ENCODE measurements at places on chromosomes 11 and 22.
A peak's percentile ranks its signal among the peaks of the same experiment; 100 is the strongest.

GRCh38 chr11:44926036-44926435 lies 24.6 kb downstream of the TP53I11 start:
- DNase-seq = no peak

DNA sequence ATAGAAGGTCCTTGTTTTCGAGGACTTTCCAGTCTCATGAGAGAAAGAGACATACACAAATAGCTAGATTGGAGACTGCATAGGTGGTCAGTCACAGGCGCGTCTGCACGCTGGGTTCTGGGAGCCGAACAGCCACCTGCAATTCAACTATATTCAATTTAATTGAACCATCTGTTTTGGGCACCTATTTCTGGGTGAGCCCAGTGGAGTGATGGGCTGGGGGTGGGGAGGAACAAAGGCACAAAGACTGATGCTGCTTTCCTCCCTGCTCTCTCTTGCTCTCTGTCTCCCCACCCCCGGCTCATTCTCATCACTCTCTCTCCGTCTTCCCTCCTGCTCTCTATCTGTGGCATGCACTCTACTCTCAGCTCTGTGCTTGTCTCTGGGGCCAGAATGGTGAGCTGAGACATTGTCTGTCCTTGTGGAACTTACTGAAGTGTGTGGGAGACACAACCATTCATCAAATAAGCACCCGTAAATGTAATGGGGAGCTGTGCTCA lies 48.1 kb upstream of the B3GAT1 start:
- DNase-seq = no peak

DNA sequence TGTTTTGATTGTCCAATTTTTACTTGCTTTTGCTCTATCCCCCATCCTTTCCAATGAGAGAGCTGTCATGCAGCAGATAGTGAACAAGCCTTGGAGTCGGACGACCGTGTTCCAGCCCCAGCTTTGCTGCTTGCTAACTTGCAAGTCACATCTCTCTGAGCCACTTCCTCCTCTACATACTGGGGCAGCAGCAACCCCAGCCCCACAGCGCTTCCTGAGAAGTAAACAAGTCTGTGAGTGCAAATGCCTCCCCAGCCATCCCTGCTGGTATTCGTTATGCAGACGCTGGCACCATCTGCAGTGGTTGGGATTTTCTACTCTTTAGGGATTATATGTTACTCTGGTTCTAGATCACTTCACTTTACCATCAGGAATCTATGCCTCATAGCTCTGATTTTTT lies 35.0 kb downstream of the TPBGL start:
- DNase-seq = peak; percentile 44

- peak; percentile 76 for DNase-seq
Observed at GRCh38 chr11:62560566-62561103, 13.1 kb downstream of the EEF1G start.

- DNase-seq = peak; percentile 35
Observed at GRCh38 chr22:31230871-31231621, 18.9 kb downstream of the LIMK2 start.

DNA sequence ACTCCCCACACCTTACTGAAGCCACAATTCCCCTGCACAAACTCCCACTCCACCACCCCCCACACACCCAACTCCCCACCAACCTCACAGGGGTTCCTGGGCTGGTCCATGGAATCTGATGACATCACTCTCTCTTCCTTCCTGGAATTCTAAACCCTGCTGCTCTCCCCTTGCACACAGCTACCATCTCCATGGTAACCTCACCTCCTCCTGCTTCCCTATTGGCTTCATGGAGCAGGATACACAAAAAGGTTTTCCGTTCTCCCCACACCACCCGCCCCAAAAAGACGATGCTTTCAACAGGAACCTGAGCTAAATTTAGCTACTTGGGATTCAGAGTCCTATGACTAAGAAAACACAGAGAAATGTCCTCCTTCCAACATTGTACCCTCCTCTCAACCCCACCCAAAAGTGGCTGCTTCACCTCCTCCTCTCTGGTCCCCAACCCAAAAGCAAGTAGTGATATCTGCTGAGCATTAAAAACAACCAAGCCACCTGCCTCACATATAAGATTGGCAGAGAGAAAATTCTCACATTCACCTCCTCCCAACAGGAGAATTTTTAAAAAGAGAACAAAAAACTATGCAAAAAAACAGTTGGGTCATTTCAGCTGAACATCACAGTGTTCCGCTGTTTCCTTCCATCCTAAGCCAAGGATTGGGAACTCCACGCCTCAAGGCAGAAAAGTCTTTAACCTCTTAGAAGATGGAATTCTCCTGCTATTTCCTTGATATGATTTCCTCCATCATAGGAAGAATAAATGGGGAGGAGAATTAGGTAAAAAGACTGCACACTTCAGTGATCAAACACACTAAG lies 66.9 kb downstream of the RBFOX2 start:
- DNase-seq = no peak

GRCh38 chr22:47202819-47203553 lies 440.5 kb downstream of the TBC1D22A start:
- DNase-seq = no peak

DNA sequence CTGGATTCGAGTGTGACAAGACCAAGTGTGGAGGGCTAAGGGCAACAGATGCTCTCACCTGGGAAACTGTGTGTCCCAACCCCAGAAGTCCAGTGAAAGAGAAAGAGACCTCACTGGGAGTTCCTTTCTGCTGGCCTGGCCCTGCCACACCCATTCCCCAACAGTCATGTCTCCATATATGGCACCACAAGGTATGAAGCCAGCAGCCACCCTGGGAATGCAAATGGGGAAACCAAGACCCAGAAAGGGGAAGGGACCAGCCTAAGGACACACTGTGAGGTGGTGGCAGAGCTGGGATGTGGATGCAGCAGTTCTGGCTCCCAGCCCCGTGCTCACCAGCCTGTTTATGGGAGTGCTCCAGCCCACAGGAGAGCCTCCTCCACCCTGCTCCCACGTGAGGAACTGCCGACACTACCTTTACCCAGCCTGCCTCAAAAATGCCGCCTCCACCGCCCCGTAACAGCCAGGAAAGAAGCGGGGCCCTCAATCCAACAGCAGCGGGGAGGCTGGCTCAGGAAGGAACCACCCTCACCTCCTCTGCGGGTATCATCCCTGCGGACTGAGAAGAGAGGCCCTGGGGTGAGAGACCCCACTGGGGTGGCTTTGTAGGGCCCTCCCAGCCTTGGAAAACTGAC lies 12.6 kb downstream of the LMO1 start:
- no peak for DNase-seq

DNA sequence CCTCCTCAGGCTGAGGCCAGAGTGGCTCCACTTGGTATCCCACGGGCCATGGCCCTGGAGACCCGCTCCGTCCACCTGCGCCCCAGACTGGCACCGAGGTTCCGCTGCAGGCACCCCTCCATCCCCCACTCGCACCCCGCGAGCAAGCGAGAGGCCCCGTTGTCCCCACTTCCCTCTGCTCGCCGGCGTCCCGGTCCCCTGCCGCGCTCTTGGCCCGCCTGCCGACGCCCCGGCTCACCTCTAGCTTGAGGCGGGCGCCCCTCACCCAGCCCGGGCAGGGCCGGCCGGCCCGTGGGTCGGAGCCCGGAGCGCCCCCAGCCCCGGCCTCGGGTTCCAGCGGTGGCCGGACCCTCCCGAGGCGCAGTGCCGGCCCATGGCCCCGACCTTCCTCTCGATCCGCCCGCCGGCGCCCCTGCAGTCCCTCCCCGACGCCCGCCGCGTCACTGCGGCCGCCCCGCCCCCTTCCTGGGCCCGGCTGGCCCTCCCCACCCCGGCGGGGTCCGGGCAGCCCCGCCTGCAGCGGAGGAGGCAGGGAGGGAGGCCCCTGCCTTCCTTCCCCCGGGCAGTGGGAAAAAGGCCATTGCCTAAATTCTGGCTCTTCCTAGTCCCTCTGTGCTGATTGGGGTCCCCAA lies at the start of gene PITPNM1:
TSS of gene PITPNM1 (minus strand) at position 414 of the 632 bp plus-strand sequence. CDS start 1,183 bp downstream, outside the sequence.
- peak; percentile 75 for DNase-seq

DNA sequence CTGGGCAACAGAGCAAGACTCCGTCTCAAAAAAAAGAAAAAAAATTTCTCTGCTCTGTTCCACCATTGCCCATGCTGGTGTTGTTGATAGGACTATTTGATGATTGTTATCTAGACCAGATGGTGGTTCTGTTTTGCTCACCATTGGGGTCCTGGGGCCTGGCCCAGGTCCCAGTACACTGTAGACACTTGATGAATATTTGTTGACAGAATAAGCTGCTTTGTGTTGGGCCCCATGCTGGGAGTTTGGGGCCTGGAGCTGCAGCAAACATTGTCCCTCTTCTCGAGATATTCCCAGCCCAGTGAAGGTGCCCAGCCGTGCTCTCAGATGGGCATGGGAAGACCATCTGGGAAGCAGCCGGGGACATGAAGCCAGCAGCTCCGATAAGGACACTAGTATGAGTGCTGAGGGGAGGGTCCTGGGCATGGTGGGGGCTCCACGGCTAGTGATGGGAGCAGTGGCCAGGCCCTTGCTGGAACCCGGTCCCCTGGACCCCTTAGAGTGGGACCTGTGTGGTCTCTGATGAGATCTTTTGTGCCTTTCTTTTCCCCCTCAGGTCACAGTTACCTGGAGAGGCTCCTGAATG lies 13.6 kb downstream of the INCENP start:
- DNase-seq = no peak

GRCh38 chr11:48307760-48308386 lies 1.9 kb downstream of the OR4S1 start:
- DNase-seq = peak; percentile 65

GRCh38 chr11:75499423-75500190 lies 26.1 kb downstream of the GDPD5 start:
- DNase-seq = no peak

GRCh38 chr22:44243761-44244160 lies 63.0 kb downstream of the PARVG start:
- DNase-seq = no peak

DNA sequence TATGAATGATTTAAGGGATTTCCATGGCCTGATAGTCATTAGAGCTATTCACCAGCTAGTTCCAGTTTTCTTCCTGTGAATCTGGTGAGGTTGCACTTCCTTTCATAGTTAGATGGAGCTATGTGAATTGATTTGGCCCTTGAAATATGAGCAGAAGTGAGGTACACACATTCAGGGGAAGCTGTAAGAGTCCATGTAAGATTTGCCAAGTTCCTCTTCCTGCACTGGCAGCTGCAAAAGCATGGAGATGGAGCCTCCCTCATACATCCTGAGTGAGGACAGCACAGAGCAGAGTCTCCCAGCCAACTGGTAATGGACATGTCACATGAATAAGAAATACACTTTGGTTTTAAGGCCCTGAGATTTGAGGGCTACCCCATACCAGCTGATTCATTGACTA lies 111.7 kb downstream of the CD44 start:
- DNase-seq = no peak

DNA sequence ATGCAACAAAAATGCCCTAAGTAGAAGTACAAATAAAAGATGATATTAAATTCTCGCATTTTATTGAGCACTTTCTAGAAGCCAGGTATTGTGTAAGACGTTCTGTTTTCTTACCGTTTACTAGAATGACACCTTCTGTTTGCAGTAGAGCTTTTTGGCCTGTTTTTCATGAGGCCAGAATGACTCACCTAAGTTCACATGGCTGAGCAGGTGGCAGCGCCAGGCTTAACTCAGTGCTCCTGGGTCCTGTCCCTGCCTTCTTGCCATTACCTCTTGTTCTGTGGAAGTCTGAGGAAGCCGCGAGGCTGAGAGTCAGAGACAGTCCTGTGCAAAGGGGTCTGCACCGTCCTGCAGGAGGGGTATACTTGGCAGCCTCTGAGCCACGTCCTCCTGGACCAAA lies 113.8 kb downstream of the ATXN10 start:
- DNase-seq = no peak

GRCh38 chr11:35600331-35600838 lies 17.9 kb upstream of the FJX1 start:
- no peak for DNase-seq

- DNase-seq = no peak
Observed at GRCh38 chr11:67617243-67617953, 10.7 kb downstream of the NDUFV1 start.

DNA sequence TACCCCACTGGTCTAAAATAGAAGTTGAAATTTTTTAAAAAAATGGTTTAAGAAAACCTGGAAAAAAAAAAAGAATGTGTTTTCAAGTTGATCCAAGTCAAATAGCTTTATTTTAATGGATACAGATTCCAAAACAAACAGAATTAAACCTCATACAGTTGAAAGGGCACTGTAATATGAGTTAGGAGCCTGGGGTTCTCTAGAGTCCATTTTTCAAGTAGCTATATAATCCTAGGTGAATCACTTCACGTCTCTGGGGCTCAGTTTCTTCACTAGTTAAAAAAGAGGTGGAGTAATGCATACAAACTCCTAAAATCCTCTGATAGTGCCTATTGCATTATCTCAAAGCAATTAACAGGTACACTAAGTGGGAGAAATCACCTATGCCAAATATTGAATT lies 132.9 kb downstream of the BBOX1 start:
- DNase-seq = no peak

All from WERI-Rb-1 (cell line).